GM04504 (cell line): ENCODE measurements at places on chromosomes 5 and 9.
A peak's percentile ranks its signal among the peaks of the same experiment; 100 is the strongest.

GRCh38 chr5:137545956-137546355 lies 46.8 kb upstream of the SPOCK1 start:
- no peak for DNase-seq

DNA sequence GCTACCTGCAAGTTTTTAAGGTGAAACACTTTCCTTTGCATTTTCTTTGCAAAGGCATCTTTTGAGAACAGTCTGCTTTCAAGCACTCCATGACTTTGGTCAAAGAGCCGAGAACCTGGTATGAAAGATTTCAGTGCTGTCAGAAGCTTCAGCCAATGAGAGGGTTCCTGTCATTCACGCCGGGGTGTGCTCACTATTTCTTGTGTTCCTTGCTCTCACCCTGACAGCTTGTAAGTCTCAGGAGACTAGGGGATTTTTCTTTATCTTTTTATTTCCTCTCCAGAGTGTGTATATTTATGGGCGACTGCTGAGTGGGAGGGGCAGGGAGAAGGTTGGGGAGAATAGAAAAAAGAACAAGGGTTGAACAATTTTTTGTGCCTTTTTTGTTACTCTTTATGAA lies 334.0 kb downstream of the PSAT1 start:
- no peak for DNase-seq

DNA sequence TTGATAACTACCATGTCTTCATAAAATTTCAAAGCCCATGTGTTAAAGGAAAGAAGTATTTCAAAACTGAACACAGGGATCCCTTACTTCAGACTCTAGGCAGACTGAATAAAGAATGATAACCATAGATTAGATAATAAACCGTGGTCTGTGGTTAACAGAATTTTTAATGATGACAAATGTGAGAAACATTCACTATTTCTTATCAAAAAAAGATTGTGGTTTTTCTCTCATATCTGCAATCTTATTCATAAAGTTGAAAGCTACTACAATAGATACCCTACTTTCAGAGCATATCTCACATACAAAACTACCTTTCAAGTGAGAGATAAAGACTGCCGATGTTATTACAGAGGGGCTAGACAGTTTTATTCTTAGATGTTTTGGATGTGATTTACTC lies 816.8 kb upstream of the DMAC1 start:
- no peak for DNase-seq

DNA sequence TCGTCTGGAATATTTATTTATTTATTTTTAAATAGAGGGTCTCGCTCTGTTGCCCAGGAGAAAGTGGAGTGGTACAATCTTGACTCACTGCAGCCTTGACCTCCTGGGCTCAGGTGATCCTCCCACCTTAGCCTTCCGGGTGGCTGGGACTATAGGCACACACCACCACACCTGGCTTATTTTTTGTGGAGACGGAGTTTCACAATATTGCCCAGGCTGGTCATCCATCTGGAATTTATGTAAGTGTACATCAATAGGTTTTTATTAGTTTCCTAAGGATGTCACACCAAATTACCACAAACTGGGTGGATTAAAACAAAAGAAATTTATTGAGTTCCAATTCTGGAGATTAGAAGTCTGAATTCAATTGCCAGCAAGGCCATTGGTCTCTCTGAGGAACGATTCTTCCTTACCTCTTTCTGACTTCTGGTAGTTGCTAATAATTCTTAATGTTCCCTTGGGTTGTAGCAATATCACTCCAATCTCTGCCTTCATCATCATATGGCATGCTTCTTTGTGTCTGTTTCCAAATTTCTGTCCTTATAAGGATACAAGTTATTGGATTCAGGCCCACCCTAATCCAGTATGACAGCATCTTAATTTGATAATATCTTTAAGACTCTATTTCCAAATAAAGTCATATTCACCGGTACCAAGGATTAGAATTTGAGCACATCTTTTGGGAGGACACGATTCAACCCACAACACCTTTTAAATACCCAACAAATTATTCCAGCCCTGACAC lies 16.3 kb upstream of the RAD23B start:
- no peak for DNase-seq

DNA sequence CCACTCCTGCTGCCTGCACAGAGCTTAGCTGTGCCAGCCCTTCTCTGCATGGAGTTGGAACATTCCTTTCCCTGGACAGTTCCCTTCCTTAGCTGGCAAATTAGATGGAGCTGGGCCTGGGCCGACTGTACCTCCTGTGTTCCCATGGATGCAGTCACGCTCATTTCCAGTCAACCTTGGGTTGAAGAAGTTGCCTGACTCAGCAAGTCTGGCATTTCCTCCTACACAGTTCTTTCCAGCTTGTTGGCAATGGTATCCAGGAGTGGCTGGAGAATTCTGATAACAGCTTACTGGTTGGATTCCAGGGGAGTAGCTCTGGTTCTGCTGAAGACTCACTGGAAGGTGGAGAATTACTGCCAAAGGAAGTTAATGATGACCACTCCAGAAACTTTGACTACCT lies 9.2 kb upstream of the TAF1L start:
- peak; percentile 44 for DNase-seq

DNA sequence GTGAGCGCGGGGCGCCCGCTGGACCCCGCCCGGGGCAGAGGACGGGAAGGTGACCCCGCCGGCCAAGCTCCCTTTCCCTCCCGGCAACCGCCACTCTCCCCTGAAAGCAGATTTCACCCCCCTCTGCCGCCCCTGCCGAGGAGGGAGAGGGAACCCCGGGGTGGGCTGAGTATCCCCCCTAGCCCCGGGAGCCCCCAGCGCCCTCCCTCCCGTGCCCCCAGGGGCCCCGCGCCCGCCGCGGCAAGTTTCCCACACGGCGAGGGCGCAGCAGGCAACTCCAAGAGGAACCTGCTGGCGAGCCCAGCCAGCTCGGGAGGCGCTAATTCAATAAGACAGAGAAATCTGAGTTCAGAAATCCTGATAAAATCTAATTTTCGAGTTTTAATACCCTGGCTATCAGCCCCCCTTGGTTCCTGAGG lies 1.6 kb downstream of the NTNG2 start:
- DNase-seq, result no peak

DNA sequence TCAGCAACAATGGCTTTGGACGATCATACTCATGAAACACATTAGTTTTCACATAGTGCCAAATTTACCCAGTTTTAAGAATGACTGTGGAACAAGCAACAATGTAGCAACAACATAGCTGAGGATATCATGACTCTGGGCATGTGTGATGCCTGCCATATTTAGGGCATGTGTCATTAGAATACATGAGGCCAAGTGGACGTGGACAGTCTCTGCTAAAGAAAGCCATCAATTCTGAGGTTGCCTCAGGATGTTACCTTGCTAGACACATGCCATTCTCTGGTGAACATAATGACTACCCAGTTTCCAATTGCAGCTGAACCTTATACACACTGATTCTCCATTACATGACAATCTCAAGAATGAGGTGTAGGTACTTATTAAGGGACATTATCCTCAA lies 103.3 kb upstream of the ADAMTS19 start:
- DNase-seq, result no peak

DNA sequence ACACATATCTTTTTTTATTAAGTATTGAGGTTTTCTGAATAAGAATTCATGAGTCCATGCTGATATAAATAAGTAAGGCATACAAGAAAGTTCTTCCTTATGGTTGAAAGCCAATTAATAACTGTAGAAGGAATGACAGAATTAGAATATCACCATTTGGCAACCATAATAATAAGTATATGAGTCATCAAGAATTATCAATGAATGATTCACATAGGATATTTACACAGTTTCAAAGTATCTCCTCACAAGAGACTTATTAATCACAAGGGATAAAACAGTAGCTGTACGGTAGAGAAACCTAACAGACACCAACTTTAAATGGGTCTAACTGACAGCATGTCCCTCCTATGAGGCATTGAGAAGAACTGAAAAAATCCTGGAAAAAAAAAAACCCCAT lies 161.6 kb downstream of the NR3C1 start:
- no peak for DNase-seq

DNA sequence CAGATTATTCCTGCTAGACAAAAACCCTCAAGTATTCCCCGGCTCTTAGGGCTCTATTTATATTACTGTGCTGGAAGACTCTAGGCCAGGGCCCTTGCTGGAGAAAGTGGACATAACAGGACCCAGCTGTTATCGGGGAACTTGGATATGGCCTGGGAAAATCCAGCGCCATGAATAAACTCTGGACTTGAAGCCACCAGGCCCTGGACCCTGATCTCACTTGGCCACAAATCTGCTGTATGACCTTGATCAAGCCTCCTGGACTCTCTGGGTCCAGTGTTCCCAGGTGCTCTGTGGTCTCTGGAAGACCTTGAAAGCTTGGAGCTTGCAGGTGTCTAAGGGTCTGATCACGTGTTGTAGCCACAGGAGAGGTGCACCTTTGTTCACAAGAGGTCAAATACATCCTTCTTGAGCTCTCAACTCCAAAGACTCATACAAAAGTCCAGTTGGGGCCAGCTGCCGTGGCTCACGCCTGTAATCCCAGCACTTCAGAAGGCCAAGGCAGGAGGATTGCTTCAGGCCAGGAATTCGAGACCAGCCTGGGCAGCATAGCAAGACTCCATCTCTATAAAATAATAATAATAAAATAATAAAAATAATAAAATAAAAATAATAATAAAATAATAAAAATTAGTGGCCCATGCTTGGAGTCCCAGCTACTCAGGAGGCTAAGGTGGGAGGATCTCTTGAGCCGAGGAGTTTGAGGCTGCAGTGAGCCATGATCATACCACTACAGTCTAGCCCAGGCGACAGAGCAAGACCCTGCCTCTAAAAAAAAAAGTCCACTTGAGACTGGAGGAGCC lies 26.5 kb downstream of the COL27A1 start:
- DNase-seq, result no peak

DNA sequence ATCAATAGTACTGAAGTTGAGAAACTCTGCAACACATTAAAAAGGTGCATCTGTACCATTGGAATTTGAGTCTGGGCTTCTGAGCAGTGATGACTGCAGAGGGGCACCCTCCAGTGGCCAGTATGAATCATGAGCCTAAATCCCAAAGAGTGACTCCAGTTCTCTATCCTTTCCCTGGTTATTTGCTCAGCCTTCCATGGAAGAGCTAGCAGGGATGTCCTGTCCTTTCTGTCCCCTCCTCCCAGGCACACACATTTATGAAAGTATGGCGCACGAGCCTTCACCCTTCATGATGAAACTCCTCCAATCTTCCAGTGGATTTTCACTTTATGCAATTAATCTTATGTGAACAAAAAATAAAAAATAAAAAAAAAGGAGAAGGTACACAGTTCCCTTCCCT lies 81.0 kb downstream of the ESM1 start:
- DNase-seq, result no peak

DNA sequence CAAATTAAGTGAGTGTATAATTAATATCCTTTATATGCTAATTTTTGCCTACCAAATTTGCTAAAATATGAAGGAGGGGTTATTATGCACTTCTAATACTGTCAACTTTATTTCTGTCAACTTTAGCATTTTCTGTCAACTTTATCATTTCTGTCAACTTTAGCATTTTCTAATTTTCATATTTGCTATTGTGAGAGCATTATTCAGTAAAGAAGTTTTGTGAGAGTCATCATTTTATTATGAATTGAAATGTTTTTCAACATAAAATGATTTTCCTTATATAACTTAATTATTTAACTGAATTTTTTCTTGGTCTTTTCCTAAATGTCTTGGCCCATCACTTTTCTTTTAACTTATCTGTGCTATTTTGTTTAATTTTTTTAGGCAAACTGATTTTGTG lies 58.2 kb downstream of the FBXO4 start:
- DNase-seq, result no peak

DNA sequence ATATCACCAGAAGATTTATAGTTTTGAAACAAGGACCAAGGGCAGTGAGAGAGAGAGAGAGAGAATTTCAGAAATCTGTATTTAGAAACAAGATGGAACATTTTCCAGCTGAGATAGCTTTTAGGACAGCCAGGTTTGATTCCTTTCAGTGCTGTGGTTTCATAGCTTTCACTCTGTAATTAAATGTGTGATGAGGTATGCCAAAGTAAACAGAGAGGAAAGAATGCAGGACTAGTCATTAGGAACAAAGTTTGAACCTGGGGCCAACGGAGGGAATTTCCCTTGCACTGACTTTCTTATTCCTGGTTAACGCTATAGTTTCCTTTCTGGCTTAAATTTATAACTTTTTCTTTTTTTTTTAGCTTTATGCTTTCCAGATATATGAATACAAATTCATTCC lies 10.0 kb upstream of the CCL28 start:
- no peak for DNase-seq

GRCh38 chr9:70816316-70816715 lies 305.1 kb downstream of the TRPM3 start:
- no peak for DNase-seq

DNA sequence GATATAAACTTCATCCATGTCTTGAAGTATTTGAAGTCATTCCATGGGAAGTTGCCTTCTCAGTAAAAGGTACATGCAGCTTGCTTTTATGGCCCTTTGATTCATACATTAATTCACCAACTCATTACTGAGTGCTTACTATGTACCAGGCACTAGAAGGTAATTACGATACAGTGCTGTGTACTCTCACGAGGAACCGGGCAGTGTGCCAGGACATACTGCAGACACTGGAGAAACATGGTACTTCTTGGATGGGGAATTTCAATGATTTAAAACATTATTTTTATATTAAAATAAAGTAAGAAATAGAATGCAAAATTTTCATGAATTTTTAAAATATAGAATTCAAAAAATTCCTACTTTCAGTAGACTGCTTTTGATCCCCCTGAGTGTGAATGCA lies 71.4 kb upstream of the WDR41 start:
- no peak for DNase-seq

- DNase-seq, result no peak
Observed at GRCh38 chr5:54249210-54250028, 61.0 kb downstream of the ARL15 start.

DNA sequence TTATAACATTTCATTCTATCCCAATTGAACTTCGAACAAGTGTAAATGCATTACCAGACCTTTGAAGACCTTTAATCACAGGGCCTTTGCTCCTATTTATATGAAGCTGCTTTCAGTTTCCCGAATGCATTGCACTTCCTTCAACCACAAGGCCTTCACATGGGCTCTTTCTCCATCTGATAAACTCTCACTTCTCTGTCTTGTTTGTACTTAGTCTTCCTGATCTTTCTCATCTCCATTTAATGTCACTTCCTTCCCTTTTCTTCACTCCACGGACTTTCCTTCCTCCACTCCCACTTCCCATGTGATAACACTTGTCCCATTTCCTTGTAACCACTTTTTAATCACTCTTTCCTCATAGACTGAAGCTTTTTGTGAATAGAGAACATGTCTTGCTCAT lies 74.3 kb upstream of the TNC start:
- no peak for DNase-seq

GRCh38 chr5:158223054-158223600 lies 364.2 kb upstream of the CLINT1 start:
- no peak for DNase-seq

DNA sequence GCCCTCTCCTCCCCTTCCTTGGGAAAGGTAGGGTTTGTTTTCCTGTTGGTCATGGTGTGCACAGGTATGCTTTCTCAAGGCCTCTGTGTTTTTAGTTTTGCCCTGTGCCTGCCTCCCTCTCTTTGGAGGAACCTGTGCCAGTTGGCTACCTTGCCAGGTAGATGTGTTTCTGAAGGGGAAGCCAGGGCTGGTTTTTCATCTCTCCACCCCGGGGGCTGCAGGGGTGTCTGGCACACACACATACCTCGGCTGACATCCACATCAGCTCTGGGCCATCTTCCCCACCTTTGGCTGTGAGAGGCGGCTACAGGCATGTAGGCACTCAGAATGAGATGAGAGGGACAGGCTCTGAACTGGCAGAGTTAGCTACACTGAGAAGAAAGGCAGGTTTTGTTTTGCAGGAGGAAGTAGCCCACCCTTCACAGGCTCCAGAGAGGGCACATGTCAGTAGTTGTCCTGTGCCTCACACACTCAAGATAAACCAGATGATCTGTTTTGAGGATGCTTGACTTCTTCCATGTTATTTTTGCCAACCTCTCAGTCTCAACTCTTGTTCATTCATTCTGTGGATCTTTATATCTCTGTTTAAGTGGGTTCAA lies 9.7 kb downstream of the RGMB start:
- no peak for DNase-seq
